ENCODE measurements at places on chromosomes 7 and 10.

GRCh38 chr10:3451516-3452172 lies 279.1 kb upstream of the PITRM1 start:
- no peak for DNase-seq

DNA sequence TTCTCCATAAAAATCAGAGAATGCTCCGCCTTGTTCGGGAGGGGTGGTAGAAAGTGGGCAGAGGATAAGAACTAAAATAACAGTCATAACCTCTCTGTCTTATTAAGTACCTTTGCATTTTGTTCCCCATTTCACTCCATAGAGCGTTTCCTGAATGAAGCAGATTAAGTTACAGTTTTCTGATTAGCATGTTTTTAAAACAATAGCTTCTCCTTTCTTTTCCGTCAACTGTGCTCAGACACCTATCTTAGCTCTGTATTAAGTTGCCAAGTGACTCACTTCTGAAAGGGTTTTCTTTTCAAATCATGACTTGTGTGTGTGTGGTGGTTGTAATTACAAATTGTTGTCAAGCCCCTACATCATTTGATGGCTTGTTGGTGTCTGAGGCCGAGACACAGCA lies 1.4 kb downstream of the HABP2 start:
- no peak for DNase-seq

DNA sequence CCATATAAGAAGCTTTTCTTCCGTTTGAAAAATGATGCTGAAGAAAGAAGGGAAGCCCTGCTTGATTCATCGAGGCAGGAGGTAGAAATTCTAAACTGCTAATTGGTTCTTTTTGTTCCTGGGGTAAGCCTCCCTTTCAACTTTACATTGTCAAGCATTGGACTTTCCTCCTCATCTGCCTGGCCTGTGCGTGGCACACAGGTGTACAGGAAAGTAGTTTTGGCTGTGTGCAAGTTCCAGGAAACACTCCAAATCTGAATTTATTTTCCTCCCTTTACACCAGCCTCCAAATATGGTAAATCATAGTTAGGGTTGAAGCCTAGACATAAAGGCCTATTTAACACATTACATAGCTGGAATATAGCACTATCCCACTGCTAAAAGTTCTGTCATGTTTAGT lies 18.2 kb upstream of the RELN start:
- DNase-seq, result no peak

DNA sequence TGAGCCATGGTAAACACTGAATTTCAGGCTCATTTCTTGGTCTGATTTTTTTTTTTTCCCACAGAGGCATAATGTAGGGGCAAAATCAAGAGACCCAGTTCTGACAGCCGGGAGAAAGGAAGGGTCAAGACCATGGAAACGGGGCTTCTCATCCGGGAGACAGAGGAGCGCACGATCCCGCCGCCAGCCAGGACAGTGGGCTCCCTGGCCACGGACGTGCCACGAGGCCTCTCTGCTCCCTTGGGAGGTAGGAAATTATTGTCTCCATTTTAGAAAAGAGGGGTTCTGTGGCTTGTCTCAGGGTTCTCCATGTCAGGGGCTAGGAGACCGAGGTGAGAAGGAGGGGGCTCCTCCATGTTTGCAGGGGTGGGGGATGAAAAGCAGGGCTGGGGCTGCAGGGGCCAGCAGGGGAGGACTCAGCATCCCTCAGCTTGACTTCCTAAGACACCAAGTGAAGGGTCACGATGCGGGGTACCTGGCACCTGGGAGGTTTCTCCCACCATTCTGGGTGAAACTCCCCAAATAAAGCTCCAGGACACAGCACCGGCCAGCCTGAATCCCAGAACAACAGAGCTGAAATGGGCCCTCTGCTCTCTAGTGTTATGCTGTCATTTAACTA lies 37.6 kb downstream of the PPIF start:
- DNase-seq, result no peak

DNA sequence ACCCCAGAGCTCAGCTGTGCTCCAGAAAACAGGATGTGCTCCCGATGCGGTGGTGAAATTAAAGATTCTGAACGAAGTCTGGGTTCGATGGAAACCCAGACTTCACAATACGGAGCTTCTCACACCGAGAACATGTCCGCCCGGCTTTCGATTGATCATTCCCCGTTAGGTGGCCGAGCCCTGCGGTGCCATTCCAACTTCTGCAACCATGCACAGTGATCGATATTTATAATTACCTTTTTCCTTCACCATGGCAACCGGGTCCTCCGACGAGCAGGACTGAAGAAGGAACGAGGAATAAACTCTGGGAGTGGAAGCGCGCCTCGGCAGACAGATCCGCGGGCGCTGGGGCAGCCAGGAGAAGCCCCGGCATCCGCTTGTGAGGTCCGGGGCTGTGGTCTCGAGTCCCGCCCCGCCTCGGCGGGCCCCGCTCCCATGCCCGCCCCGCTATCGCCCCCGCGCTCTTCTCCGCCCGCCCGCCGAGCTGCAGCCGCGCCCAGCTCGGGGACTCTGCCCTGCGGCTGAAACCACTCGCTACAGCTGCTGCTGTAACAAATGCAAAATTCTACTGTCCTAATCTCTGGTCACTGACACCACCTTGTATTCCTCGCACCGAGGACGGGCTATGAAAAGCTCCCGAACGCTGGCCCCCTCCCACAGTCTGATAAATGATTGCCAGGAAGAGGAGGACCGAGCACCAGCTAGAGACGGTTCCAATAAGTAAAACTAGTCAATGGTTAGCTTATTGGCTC lies 26.2 kb downstream of the ABLIM1 start:
- no peak for DNase-seq

- no peak for DNase-seq
These were observed 55.3 kb upstream of the ZMIZ1 start for GRCh38 chr10:79013406-79013987.

GRCh38 chr10:111234914-111235302 lies 158.1 kb downstream of the ADRA2A start:
- DNase-seq, result no peak

DNA sequence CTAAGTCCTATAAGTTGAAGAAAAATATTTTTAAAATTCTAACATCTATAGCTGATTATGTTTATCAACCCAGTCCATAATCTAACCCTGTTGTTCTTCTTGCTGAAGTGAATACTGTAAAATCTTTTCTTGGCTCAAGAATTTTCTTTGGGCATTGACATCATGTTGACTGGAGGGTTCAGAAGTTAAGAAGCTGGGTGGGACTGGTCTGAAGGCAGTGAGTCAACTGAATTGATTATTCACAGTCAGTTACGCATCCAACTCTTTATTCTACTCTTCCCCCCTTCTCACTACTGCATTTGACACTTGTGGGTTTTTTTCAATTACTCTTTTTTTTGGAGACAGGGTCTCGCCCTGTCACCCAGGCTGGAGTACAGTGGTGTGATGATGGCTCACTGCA lies 31.0 kb downstream of the DENND2A start:
- no peak for DNase-seq

DNA sequence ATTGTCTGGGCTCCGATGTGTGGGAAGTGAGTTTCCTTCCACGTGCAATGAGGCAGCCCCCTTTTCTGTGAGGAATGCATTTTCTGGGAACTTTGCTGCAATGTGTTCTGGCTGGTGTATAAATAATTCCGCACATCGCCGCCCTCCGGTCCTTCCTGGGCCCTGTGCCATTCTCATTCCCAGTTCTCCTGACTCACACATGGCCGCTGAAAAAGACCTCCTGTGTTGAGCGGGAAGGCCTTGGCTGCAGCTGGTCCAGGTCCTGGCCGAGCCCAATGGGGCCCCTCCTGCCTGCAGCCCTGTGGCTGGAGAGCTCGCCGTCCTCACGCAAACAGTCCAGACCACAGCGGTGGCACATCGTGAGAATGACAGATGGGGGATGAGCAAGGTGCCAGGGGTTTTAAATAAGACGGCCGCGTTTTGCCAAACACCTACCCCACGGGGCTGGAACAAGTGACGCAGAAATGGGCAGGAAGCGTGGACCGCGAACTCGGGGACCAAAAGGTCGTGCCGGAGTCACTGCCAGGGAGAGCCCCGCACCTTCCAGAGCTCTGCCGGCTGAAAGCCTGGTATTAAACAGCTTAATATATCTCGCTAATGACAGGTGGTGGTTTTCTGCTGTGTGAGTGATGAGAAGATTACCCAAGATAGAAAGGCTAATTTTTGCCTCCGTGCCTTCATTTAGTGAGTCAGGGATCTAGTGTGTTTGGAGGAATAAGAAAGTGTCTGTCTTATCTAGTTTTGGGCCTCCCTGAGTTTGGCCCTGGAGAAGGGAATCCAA lies 37.0 kb downstream of the FAM20C start:
- DNase-seq, result no peak

DNA sequence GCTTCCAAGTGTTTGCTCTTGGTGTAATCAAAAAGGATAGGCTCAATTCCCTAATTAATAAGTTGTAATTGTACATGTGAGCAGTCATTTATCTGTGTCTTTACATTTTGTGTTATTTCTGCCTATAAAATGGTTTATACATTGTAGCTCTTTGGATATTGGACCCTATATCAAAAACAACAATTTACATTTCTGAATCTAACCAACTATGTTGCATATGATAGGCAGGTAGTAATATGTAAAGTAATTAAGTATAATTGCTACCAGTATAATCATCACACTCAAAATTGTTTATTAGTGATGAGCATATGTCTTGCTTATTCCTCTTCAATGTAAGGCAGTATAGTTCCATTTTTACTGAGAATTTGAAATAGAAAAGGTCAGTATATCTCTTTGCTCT lies 13.8 kb downstream of the AKR1C1 start:
- no peak for DNase-seq

GRCh38 chr10:1403508-1404322 lies 333.6 kb downstream of the ADARB2 start:
- DNase-seq, result no peak

- DNase-seq, result no peak
These were observed 65.1 kb downstream of the PPP1R3C start for GRCh38 chr10:91567815-91568214.

DNA sequence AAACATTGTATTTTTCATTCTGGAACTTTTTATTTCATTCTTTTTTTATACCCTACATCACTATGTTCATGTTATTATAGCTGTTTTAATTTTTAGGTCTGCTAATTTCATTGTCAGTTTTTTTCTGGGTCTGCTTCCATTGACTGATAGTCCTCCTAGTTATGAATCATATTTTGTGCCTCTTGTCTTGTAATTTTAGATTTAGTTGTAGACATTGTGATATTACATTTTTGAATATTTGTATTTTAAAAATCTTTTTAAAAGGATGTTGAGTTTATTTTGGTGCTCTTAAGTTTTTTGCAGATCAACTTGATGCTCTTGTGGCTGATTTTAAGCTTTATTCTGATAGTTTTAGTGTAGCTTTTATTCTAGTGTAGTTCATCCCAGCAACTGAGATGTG lies 57.6 kb downstream of the BTRC start:
- DNase-seq, result no peak

DNA sequence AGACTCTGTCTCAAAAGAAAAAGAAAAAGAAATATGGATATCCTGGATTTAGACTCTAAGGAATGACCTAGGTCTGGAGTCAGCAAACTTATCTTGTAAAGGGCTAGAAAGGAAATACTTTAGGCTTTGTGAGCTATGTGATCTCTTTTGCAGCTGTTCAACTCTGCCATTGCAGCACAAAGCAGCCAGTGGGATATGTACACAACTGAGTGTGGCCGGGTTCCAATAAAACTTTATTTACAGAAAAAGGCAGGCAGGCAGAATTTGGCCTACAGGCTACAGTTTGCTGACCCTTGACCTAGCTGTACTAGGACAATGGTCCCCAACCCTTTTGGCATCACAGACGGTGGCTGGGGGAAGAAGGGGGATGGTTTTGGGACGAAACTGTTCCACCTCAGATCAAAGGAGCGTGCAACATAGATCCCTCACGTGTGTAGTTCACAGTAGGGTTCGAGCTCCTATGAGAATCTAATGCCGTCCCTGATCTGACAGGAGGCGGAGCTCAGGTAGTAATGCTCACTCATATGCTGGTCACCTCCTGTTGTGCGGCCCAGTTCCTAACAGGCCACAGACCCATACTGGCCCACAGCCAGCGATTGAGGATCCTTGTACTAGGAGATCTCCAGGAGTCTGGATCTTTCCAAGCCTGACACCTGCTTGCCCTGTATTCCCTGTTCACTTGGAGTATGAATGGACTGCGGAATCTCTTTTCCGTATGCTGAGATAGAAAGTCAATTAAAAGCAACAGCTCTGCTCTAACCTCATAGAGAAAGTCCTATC lies 63.0 kb downstream of the CUL1 start:
- no peak for DNase-seq

- no peak for DNase-seq
These were observed 80.6 kb upstream of the KLF6 start for GRCh38 chr10:3865565-3865964.

GRCh38 chr10:112203328-112204076 lies 19.9 kb upstream of the GPAM start:
- no peak for DNase-seq
